Stimulated activated CD8-positive, alpha-beta memory T cell treated with anti-CD3 and anti-CD28 coated beads, Interleukin-15, amount 100 ng/mL, for 24 hours (primary cell): ENCODE measurements at places on chromosomes 7 and 10.

- DNase-seq = no peak
Observed at GRCh38 chr7:100901921-100902332, 6.2 kb upstream of the ACHE start.

DNA sequence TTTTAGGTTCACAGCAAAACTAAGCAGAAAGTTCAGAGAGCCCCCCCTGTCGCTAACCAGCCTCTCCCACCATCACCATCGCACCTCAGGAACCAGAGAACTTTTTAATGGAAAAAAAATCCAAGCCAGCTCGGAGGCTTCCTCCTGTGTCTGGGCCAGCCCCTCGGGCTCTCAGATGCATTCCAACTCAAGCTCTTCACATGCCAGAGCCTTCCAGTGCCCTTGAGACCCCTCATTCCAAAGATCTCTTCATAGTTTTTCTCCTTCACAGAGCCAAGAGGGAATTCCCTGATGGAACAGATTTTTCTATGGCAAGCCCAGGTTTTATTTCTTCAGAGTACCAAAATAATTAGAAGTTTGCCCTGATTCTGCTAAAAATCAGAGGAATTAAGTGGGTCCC lies 153.4 kb upstream of the LANCL2 start:
- no peak for DNase-seq

DNA sequence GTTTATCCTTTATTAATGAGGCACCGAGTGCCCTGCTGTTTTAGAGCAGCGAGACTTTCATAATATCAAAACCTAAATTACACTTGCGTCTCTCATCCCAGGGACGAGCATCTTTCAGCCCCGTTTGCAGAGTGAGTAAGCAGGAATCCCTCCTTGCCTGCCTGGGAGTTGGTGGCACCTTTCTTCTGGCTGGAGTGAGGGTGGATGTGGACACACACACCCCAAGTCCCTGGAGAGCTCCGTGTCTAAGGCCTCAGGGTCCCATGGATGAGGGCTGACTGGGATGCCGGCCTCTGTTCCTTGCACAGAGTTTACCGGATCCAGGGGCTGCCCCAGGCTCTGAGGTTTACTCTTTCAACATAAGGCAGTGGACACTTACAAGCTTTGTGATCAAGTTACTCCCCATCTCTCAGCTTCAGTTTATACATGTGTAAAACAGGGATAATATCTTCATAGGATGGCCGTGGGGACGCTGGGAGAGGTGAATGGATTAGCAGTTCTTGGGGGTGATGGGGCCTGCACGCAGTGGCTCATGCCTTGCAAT lies 24.5 kb downstream of the POLL start:
- no peak for DNase-seq

DNA sequence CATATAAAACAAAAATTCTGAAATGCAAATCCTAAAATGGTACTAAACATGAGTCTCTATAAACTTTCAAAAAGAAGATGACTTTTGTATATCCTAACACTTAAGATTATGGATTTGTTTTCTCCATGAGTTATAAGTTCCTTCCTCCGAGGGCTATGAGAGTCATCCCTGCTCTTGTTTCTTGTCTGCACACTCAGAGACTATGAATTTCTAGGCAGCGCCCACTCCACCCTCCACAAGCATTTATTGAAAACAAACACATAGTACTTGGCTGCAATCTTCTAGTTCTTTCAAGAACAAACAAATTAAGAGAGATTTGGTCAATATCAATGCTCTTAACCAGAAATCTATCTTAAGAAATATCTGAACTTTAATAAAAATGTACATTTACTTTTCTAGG lies 211.7 kb downstream of the DKK1 start:
- DNase-seq = no peak

- DNase-seq = no peak
Observed at GRCh38 chr10:74490551-74490950, 335.8 kb upstream of the KAT6B start.

GRCh38 chr10:80917636-80918035 lies 379.9 kb downstream of the SH2D4B start:
- DNase-seq = no peak

DNA sequence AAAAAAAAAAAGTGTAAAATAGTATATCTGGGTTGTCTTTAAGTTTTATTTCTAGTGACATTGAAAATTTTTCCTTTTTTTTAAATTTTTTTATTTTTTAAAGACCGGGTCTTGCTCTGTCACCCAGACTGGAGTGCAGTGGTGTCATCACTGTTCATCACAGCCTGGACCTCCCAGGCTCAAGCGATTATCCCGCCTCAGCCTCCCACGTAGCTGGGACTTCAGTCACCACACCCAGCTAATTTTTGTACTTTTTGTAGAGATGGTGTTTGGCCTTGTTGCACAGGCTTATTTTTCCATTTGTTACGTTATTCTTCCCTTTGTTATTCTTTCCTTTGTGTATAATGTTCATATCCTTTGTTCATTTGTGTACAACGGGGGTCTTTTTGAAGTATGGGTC lies 30.1 kb downstream of the TSPAN14 start:
- no peak for DNase-seq

DNA sequence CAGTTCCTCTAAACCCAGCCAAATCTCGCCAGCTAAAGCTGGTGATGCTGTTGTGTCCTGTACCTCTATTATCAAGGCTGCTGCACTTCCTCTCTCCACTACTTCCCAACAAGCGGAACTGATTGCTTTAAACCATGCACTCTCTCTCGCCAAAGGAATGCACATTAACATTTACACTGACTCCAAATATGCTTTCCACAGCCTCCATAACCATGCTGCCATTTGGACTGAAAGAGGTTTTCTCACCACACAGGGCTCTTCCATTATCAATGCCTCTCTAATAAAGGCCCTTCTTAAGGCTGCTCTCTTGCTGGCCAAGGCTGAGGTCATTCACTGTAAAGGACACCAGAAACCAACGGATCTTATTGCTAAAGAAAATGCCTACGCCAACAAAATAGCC lies 11.4 kb upstream of the LRRC61 start:
- DNase-seq = no peak

DNA sequence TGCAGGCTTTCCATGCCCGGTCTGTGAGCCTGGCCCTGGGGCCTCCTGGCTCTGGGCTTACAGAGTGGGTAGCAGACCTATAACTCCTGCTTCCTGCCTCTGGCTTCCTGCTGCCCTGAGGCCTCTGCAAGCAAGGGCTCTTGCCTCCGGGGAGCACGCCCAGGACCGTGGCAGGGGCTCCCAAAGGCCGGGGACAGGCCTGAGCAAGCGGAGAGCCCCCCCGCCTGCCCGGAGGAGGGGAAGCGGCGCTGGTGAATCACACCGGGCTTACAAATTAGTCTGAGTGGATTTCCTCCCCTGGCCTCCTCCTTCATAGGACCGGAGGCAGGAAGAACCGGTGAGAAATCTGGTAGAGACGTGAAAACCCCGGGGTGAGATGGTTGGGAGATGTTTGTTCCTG lies 1.5 kb upstream of the MYL10 start:
- no peak for DNase-seq

DNA sequence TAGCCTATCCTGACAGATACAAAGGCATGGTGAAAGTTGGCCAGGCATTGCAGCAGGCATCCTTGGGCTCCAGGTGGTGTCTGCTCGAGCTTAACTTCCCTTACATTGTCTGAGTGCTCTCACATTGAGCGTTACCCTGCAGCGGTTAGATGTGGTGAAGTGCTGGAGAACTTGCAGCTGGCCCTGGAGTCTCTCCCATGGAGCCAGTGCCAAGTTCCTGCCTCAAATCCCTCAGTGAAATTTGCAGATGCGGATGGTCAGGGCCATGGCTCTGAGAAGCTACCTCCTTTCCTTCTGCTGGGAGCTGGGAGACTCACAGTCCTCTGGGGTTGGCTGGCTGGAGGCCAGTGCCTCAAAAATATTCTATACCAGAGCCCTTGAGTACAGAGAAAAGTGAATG lies 3.3 kb upstream of the ZNF746 start:
- no peak for DNase-seq

- no peak for DNase-seq
Observed at GRCh38 chr7:78760620-78761355, 692.7 kb downstream of the MAGI2 start.
